SJSA1 (cell line): ENCODE measurements at places on chromosomes 7 and 10. TPM values are rescaled to one million over a fixed set of nuclear protein-coding genes. Genes with fewer than 3 reads are reported as not detected.

- H3K4me3 ChIP-seq: peak overlapping the region; percentile 77
- peaks cover 24% of the 10 kb centered on the region for H3K4me1 ChIP-seq
- peak overlapping the region; percentile 77 for H3K27ac ChIP-seq
Measured at GRCh38 chr10:104253606-104254410, 884 bp upstream of the GSTO1 start.

DNA sequence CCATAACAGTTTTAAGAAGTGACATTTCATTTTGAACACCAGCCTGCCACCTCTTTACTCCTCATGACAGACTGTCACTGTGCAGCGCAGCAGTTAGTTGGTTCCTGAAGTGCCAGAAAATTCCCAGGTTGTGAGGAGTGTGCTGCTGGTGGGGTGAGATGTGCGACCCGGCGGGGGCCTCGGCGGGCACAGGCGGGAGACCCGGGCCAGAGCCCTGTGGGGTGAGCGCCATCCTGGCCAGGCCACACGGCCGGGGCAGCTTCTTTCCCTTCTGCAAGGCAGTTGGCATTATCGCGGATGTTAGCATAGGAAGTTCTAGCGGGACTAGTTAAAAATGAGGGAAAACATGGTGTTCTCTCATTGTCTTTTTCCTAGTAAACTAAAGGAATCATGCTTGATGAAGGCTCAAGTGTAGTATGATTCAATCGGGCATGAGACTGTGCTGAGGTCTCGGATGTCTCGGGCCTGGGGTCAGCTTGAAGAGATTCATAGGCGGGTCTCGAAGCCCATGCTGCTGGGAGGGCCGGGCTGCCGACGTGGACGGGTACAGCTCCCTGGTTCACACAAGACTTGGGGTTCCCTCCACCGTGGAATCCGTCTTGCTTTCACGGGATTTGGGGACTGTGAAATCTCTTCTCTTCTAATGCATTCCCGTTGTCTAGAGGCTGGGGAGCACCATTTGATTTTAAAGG, 56.1 kb downstream of the MGMT start:
- DNase-seq: peak; percentile 29
- H3K27ac ChIP-seq: no peak overlapping the region
- H3K4me3 ChIP-seq: no peak overlapping the region
- no peaks in the 10 kb centered on the region for H3K27me3 ChIP-seq

The HOXA10 gene
- 8.6 and 15.5 TPM in 2 replicates for total RNA-seq

DNA sequence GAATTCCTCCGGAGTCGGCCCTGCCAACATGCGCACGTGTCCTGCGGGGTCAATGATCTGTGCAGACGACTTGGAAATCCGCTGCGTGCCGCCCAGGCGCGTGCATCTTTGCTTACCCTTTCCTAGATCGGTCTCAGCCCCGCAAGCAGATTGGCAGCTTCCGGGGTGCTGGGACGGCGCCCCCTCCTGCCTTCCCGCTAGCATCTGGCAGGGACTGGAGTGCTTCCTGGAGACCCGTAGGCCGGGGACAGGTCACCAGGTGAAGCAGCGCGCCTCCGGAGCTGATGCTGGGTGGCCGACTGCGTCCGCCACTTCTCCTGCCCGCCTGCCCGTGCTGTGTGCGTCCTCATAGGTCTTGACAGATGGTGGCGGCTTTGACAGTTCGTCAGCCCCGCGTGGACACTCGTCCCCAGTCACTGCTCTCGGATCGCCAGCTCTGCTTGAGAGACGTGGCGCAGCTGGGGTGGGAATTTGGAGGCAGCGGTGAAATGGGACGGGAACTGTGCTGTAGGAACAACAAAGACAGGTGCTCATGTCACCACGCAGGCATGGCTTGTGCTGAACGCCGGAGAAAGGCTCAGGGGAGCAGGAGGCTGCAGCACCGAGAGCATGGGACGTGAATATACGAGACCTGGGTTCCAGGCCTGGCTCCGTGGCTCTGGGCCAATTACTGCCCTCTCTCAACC, 21.9 kb upstream of the KCNK18 start:
- peaks cover 8% of the 10 kb centered on the region for H3K4me1 ChIP-seq
- H3K4me3 ChIP-seq: no peak overlapping the region
- H3K27ac ChIP-seq: no peak overlapping the region

DNA sequence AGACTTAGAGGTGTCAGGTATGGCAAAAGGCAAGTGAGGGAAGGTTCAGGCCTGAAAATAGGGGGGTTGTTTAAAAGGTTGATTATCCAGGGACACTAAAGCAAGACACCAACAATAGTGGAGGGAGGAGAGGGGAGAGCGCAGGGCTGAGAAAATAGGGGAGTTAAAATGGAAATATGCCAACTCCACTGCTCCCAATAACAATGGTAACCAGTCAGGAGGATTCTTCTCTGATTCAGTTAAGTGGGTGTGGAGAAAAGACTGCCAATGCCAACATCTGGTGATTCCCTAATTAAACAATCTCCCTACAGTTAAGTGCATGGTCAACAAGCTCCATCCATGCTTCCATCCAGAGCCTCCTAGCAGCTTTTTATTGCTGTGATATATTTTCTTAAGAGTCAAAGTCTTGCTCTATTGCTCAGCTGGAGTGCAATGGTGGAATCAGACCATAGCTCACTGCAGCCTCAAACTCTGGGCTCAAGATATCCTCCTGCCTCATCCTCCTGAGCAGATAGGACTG, 183.3 kb downstream of the JAZF1 start:
- H3K27me3 ChIP-seq: no peaks in the 10 kb centered on the region
- H3K36me3 ChIP-seq: no peaks in the 10 kb centered on the region
- H3K4me1 ChIP-seq: peaks cover 10% of the 10 kb centered on the region
- no peak overlapping the region for H3K4me3 ChIP-seq
- H3K27ac ChIP-seq: no peak overlapping the region

The TBL2 gene
- total RNA-seq: 63.8 and 67.2 TPM in 2 replicates

The CYP26C1 gene
- not detected in 2 replicates for total RNA-seq

DNA sequence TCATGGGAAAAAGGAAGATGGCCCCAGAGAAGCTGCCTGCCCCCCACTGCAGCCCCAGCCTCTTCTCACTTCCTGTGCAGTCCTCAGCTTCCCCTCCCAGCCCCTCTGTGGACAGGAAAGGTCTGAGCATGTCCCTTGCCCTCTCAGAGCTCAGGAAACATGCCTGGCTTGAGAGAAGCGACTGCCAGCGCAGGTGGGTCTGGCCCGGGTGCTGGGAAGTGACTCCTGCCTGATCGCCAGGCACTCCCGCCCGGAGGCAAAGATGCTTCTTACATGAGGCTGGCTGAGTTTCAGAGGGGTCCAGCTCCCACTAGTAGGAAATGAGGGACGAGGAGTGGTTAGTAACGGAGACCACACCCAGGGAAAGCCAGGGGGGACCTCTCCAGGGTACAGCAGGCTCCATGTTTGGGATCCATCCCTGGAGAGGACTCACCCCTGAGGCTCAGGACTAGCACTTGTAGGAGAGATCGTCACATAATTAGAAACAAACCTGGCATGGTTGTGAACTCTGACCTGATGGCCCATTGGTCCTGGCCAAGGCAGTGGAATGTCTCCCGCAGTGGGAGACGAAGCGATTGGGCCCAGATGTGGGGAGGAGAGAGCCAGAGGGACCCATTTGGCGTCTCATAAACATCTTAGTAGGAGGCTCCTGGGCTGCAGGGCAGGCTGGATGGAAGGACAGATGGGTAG, 12.3 kb downstream of the ELN start:
- no peak for DNase-seq
- H3K4me3 ChIP-seq: no peak overlapping the region
- no peaks in the 10 kb centered on the region for H3K36me3 ChIP-seq
- H3K27me3 ChIP-seq: no peaks in the 10 kb centered on the region
- no peak overlapping the region for H3K27ac ChIP-seq

The LRIT1 gene
- total RNA-seq: not detected in 2 replicates

DNA sequence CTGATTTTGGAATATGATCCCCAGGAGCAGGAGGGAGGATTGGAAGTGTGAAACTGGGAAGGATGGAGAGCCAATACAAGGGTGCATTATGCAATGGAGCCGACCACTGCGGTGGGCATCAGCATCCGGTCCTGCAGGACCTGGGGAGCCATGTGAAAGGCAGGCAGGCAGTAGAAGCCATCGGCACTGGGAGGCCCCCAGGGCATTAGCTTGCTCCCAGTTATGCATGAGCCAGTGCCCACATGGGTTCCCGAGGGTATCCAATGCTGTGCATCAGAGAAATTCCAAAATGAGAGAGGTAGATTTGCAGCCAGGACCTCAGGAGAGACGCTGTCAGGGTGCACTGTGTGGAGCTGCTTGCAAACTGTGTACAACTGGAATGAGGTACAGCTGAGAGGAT, 8.7 kb upstream of the KCP start:
- no peaks in the 10 kb centered on the region for H3K36me3 ChIP-seq
- DNase-seq: no peak
- peaks cover 24% of the 10 kb centered on the region for H3K27me3 ChIP-seq
- no peak overlapping the region for H3K4me3 ChIP-seq
- no peaks in the 10 kb centered on the region for H3K4me1 ChIP-seq

GRCh38 chr10:71271662-71272055, 47.4 kb upstream of the SLC29A3 start:
- H3K4me3 ChIP-seq: no peak overlapping the region
- no peak overlapping the region for H3K27ac ChIP-seq
- H3K27me3 ChIP-seq: no peaks in the 10 kb centered on the region
- H3K36me3 ChIP-seq: no peaks in the 10 kb centered on the region
- peaks cover 6% of the 10 kb centered on the region for H3K4me1 ChIP-seq

GRCh38 chr7:36076074-36076473, 77.0 kb upstream of the EEPD1 start:
- H3K4me1 ChIP-seq: no peaks in the 10 kb centered on the region
- no peaks in the 10 kb centered on the region for H3K36me3 ChIP-seq
- H3K27ac ChIP-seq: no peak overlapping the region
- no peaks in the 10 kb centered on the region for H3K27me3 ChIP-seq

The ADRB1 gene
- 1.3 and 1.4 TPM in 2 replicates for total RNA-seq

The FEZF1 gene
- total RNA-seq: not detected in 2 replicates

GRCh38 chr7:149561072-149561471, 63.5 kb upstream of the ZNF746 start:
- H3K4me1 ChIP-seq: no peaks in the 10 kb centered on the region
- no peak overlapping the region for H3K27ac ChIP-seq
- peaks cover 44% of the 10 kb centered on the region for H3K36me3 ChIP-seq
- no peaks in the 10 kb centered on the region for H3K27me3 ChIP-seq

The CACNA2D1 gene
- 27.3 and 31.6 TPM in 2 replicates for total RNA-seq

The ZNF117 gene
- 2.3 and 2.8 TPM in 2 replicates for total RNA-seq

GRCh38 chr7:133482599-133482998, 229.7 kb downstream of the EXOC4 start:
- H3K4me1 ChIP-seq: 0 out of 2 replicates have a peak, but pooled peaks cover 5% of the 10 kb centered on the region
- H3K27ac ChIP-seq: no peak overlapping the region
- DNase-seq: no peak
- H3K4me3 ChIP-seq: no peak overlapping the region

- no peaks in the 10 kb centered on the region; the same call in 1 of the 2 replicates for H3K4me1 ChIP-seq
- H3K27ac ChIP-seq: no peak overlapping the region
- H3K4me3 ChIP-seq: no peak overlapping the region
- H3K27me3 ChIP-seq: peaks cover 4% of the 10 kb centered on the region; the same call in 1 of the 2 replicates
- H3K36me3 ChIP-seq: no peaks in the 10 kb centered on the region
- no peak for DNase-seq
Measured at GRCh38 chr7:95590387-95591248, 5.7 kb downstream of the PDK4 start.

GRCh38 chr7:103297837-103298179, 573 bp downstream of the PMPCB start:
- no peak for DNase-seq
- peaks cover 13% of the 10 kb centered on the region for H3K4me1 ChIP-seq
- H3K4me3 ChIP-seq: peak overlapping the region; percentile 87
- peak overlapping the region; percentile 74; the same call in 1 of the 2 replicates for H3K27ac ChIP-seq
- H3K27me3 ChIP-seq: no peaks in the 10 kb centered on the region; the same call in 1 of the 2 replicates
- peaks cover 49% of the 10 kb centered on the region for H3K36me3 ChIP-seq

- no peak overlapping the region for H3K4me3 ChIP-seq
- peak overlapping the region; percentile 59; the same call in 1 of the 2 replicates for H3K27ac ChIP-seq
- H3K27me3 ChIP-seq: no peaks in the 10 kb centered on the region
- no peak for DNase-seq
Measured at GRCh38 chr7:137881607-137882260, 35.0 kb upstream of the DGKI start.

- DNase-seq: no peak
- H3K27me3 ChIP-seq: no peaks in the 10 kb centered on the region; the same call in 1 of the 2 replicates
- no peak overlapping the region for H3K4me3 ChIP-seq
- H3K4me1 ChIP-seq: no peaks in the 10 kb centered on the region
- H3K27ac ChIP-seq: no peak overlapping the region
Measured at GRCh38 chr7:143229054-143229790, 7.4 kb downstream of the TAS2R40 start.

The LLCFC1 gene
- total RNA-seq: not detected in 2 replicates

The INPP5A gene
- total RNA-seq: 56.8 and 62.3 TPM in 2 replicates

DNA sequence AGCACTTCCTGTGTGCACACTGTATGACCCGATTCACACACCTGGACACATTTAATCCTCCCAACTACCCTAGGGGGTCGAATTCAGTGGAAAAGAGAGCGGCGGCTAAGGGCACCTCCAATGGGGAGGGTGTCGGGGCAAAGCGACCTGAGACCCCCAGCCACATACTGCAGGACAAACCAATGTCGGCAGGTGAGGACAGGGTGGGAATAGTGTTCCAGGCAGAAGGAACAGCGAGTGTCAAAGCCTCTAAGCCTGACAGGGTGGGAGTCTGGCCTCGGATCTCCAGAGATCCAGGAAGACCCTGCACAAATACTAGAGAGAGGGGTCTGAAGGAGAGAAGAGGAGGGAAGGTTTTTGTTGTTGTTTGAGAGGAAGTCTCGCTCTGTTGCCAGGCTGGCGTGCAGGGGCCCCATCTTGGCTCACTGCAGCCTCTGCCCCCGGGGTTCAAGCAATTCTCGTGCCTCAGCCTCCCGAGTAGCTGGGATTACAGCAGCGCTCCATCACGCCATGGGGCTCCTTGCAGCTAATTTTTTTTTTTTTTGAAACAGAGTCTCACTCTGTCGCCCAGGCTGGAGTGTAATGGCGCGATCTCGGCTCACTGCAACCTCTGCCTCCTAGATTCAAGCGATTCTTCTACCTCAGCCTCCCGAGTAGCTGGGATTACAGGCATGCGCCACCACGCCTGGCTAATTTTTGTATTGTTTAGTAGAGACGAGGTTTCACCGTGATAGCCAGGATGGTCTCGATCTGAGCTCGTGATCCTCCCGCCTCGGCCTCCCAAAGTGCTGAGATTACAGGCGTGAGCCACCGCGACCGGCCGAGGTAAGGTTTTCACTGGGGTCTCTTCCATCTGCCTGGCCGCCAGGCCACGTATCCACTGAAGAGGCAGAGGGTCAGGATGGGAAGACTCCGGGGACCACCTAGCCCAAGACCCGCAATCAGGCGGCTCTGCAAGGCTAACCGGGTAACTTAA, 1.2 kb upstream of the ARPC1B start:
- peaks cover 13% of the 10 kb centered on the region for H3K4me1 ChIP-seq
- no peak for DNase-seq
- H3K4me3 ChIP-seq: peak overlapping the region; percentile 79
- peaks cover 27% of the 10 kb centered on the region for H3K36me3 ChIP-seq
- no peaks in the 10 kb centered on the region for H3K27me3 ChIP-seq
